Cardiac ventricle fibroblast (primary cell): ENCODE measurements at places on chromosomes 5 and 9. TPM values are rescaled to one million over a fixed set of nuclear protein-coding genes. Genes with fewer than 3 reads are reported as not detected.

C6 gene
- total RNA-seq: 16.3 and 20.7 TPM in 2 replicates

GPR150 gene
- total RNA-seq: 0.20 and 0.31 TPM in 2 replicates

LECT2 gene
- not detected in 2 replicates for total RNA-seq

TUSC1 gene
- total RNA-seq: 5.7 and 8.0 TPM in 2 replicates

IFNB1 gene
- not detected in 2 replicates for total RNA-seq

PCDHGA8 gene
- 1.4 and 1.5 TPM in 2 replicates for total RNA-seq

ACTBL2 gene
- total RNA-seq: not detected in 2 replicates

FEM1C gene
- 16.2 and 19.4 TPM in 2 replicates for total RNA-seq

RC3H2 gene
- 24.6 and 25.1 TPM in 2 replicates for total RNA-seq

ANKRD34B gene
- total RNA-seq: not detected in 2 replicates

HAVCR1 gene
- not detected in 2 replicates for total RNA-seq

GARIN3 gene
- total RNA-seq: not detected in 2 replicates

ITGA2 gene
- 5.2 and 6.4 TPM in 2 replicates for total RNA-seq

PCDHA5 gene
- total RNA-seq: not detected in 2 replicates

CCDC192 gene
- not detected in 2 replicates for total RNA-seq

CARD6 gene
- total RNA-seq: 20.6 and 23.3 TPM in 2 replicates

GABRB2 gene
- not detected in 2 replicates for total RNA-seq

RGS7BP gene
- 0.98 and 1.1 TPM in 2 replicates for total RNA-seq

SPOCK1 gene
- total RNA-seq: 175 and 188 TPM in 2 replicates
